Ascending aorta (tissue), 2 donors: ENCODE measurements at places on chromosomes 2 and 18. TPM values are rescaled to one million over a fixed set of nuclear protein-coding genes. Genes with fewer than 3 reads are reported as not detected.

PLCD4 gene
- 1.9 TPM for total RNA-seq

DNA sequence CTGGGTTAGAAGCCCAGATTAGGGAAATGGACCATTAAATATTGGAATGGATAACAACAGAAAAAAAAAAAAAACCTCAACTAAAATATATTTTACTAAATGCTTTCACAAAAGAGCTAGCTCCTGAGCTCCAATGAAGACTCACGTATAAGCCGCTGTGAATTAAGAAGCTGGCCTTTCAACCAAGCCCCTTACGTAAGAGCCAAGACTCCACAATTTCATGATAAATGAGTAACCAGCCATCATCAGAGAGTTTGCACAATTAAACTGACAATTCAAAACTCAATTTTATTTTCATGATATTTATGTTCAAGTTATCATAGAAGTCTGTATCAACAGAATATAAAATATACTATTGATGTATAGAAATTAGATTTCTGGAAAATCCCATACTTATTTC lies 70.7 kb upstream of the HNRNPA3 start:
- no peak for DNase-seq
- H3K36me3 ChIP-seq: no peaks in the 10 kb centered on the region
- no peak overlapping the region for H3K27ac ChIP-seq
- H3K27me3 ChIP-seq: no peaks in the 10 kb centered on the region

DNA sequence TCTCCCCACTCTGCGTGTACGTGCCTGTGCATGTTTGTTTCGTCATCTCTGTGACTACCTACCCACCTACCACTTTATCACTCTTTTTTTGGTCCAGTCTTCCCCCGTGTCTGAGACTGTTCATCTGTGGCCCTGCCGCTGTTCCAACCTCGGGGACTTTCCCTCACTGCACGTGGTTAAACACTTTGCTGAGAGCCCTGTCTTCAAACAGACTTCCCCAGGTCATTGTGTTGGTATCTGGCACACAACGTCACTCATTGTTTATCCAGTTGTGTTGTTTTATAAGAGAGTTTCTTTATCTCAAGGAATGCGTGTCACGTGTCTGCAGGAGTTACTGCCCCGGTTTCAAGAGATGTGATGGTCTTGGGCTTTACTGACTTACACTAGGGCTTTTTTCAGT lies 262.0 kb upstream of the RASGRP3 start:
- H3K36me3 ChIP-seq: peaks cover 6% of the 10 kb centered on the region
- peaks cover 21% of the 10 kb centered on the region for H3K4me1 ChIP-seq
- peak overlapping the region; percentile 87 for H3K27ac ChIP-seq
- H3K4me3 ChIP-seq: no peak overlapping the region
- no peak for DNase-seq

DNA sequence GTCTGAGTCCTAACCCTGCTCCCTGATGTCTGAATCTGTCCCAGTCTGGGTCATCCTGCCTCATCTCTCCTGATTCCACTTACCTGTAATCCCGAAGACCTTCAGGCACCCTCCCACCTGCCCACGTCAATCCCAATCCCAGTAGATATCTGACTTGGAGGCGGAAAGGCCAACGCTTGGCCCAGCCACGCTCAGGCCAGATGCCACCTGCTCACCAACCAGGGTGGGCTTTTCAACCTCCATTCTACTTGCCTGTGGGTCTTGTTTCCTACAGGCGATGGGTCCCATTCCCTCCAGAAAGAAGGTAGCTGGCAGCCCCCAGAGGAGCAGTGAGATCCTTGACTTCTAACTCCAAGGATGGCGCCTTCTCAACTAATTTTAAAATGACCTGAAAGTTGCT lies 59.7 kb downstream of the INPP5D start:
- no peaks in the 10 kb centered on the region for H3K27me3 ChIP-seq
- DNase-seq: no peak
- H3K36me3 ChIP-seq: no peaks in the 10 kb centered on the region
- no peaks in the 10 kb centered on the region for H3K4me1 ChIP-seq
- no peak overlapping the region for H3K27ac ChIP-seq

- H3K27ac ChIP-seq: no peak overlapping the region
- no peak overlapping the region for H3K4me3 ChIP-seq
- no peaks in the 10 kb centered on the region for H3K4me1 ChIP-seq
- no peaks in the 10 kb centered on the region for H3K27me3 ChIP-seq
These were observed 38.8 kb upstream of the CAVIN2 start for GRCh38 chr2:191885650-191886049.

DNA sequence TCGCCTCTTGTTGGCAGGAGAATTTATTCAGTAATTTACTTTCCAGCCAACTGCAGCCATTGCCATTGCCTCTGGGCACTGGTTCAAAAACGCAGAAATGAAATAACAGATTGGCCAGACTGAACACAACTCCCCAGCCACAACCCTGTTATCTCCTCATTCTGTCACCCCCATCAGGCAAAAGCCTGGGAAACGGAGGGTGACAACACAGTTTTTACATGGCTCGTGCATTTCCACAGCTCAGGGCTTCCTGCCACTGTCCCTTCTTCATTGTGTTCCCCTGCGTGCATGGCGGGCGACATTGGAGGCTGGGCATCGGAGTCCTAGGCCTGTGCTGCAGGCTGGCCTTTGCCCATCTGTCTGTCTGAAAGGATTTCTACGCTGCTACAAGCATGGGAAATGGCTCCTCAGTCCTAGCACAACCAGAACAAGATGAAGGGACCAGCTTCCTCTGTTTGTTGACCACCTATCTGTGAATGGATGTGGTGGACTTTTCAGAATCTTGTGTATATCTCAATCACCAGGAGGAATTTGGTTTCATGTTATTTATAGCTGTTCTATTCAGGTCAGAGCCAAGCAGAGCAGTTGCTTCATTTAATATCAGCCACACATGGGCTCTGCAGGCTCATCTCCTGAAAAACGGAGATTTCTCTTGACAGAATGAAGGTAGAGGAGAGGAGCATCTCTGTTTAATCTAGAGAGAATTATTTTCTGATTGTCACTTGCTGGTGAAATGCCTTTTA lies 107.0 kb downstream of the MGAT5 start:
- H3K27ac ChIP-seq: peak overlapping the region; percentile 64
- H3K4me3 ChIP-seq: peak overlapping the region; percentile 9
- peaks cover 15% of the 10 kb centered on the region for H3K4me1 ChIP-seq
- H3K27me3 ChIP-seq: no peaks in the 10 kb centered on the region
